Activated T-cell treated with anti-CD3 and anti-CD28 coated beads for 4 hours (primary cell): ENCODE measurements at places on chromosomes 5 and 9.

GRCh38 chr5:67746103-67746502 is 469.5 kb upstream of the PIK3R1 start:
- no peak for DNase-seq

- DNase-seq = no peak
Measured at GRCh38 chr5:125720348-125720685, 702.9 kb upstream of the GRAMD2B start.

DNA sequence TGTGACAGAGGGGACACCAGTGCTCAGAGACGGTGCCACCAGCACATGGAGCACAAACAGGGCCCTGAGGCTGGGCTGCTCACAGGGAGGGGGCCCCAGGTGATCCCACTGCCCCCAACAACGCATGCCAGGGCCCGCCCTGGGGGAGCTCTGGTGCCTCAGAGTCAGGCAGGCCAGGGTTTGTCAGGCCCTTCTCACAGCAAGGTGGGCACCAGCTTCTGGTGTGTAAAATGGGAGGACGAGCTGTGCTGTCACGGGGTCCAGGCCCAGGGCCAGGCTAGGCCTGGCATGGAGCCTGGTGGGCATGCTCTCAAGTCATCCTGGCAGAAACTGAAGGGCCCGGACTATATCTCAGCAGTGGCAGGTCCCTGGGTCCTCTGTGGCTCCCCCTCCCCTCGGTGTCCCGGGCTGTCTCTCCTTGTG is 34.5 kb downstream of the PRRT1B start:
- DNase-seq = no peak

DNA sequence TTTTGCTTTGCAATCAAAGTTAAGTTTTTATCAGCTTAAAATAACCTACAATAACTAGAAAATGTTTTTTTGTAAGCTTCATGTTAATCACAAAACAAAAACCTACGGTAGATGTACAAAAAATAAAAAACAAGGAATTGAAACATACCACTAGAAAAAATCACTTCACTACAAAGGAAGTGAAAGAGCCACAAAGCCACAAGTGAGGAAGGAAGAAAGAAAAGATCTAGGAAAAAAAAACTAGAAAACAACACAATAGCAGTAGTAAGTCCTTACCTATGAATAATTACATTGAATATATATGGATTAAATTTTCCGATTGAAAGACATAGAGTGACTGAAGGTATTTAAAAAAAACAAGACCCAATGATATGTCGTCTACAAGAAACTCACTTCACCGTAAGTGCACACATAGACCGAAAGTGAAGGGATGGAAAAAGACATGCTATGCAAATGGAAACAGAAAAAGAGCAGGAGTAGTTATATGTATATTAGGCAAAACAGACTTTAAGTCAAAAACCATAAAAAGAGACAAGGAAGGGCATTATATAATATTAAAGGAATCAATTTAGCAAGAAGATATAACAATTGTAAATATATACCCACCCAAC is 13.4 kb upstream of the ZDHHC21 start:
- no peak for DNase-seq

DNA sequence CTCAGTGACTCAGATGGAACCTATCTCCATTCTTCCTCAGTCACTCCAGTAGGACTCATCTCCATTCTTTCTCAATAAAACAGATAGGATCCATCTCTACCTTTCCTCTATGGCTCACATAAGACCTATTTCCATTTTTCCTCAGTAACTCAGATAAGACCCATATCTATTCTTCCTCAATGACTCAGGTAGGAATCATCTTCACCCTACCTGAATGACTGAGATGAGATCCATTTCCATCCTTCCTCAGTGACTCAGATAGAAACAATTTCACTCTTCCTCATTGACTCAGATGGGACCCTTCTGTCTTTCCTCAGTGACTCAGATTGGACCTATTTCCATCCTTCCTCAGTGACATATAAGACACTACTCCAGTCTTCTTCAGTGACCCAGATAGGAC is 165.1 kb downstream of the FBXO4 start:
- no peak for DNase-seq

- no peak for DNase-seq
Measured at GRCh38 chr5:150734579-150735384, 24.0 kb downstream of the DCTN4 start.

DNA sequence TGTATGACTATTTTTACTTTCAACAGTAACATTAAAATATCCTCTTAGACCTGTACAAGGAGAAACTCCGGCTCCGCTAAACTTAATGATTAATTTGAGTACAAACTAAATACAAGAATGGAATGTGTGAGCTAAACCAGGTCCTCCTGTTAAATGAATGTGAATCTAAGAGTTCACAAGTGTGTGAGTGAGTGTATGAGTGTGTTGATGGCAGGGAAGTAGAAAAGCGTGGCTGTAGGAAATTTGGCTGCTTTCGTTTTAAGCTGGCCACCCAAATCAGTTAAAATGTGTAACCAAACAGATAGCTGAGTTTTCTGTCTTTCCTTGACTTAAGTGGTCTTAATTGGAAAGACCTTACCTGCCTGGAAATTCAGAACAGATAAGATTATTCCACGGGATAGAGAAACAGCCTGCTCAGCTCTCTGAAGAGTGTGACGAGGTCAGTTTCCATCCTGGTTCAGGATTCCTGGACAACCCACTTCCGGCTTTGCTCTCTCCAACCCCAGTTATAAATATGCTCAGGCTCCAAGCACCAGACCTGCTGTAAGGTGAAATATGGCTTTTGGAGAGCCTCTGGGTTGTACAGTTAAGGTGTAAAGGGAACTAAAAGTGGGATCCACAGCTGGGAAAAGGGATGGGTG is 908.6 kb upstream of the EDIL3 start:
- DNase-seq = no peak

- DNase-seq = no peak
Measured at GRCh38 chr5:114430532-114430931, 68.7 kb downstream of the KCNN2 start.

GRCh38 chr5:149762958-149763630 is 33.0 kb downstream of the PPARGC1B start:
- DNase-seq = no peak

DNA sequence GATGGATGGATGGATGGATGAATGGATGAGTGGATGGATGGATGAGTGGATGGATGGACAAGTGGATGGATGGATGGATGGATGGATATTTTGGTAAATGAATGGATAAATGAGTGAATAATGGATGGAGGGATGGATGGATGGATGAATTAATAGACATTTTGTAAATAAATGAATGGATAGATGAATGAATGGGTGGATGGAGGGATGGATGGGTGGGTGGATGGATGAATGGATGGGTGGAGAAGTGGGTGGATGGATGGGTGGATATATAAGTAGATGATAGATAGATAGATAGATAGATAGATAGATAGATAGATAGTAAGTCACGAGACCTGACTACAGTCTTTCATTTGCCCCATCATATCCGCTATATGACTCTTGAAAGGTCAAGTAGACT is 82.7 kb upstream of the OLFM1 start:
- no peak for DNase-seq

DNA sequence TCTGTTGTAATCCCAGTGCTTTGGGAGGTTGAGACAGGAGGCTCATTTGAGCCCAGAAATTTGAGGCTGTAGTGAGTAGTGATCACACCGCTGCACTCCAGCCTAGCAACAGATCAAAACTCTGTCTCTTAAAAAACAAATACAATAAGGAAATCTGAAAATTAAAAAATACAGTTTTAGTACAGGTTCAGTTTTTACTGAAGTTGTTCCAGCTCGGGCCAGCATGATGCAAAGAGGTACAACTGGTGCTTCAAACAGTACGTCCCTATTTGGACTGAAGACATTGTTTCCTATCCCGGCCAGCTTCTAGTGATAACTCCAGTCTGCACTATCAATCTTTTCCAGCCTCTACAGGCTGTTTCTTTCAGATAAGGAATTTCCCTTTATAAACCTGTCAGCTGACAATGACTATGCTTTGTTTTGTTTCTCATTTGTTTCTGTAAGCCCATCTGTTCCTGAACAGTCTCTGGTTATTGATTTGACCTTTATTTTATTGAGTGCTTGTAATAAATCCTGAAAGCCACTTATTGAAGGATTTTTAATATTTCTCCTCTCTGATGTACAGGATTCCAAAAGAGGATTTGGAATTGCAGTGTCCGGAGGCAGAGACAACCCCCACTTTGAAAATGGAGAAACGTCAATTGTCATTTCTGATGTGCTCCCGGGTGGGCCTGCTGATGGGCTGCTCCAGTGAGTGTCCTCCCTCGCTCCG is 41.9 kb downstream of the TJP2 start:
- no peak for DNase-seq

- DNase-seq = no peak
Measured at GRCh38 chr5:105150323-105150722, 1587.7 kb upstream of the NUDT12 start.

- DNase-seq = no peak
Measured at GRCh38 chr9:95981761-95982390, 106.4 kb downstream of the ERCC6L2 start.

- no peak for DNase-seq
Measured at GRCh38 chr5:2143646-2144353, 261.1 kb upstream of the IRX4 start.

- DNase-seq = no peak
Measured at GRCh38 chr5:142794537-142794936, 24.4 kb downstream of the ARHGAP26 start.

- no peak for DNase-seq
Measured at GRCh38 chr5:32991421-32991815, 280.3 kb downstream of the NPR3 start.

- DNase-seq = no peak
Measured at GRCh38 chr5:141654298-141654697, 3.1 kb upstream of the FCHSD1 start.

DNA sequence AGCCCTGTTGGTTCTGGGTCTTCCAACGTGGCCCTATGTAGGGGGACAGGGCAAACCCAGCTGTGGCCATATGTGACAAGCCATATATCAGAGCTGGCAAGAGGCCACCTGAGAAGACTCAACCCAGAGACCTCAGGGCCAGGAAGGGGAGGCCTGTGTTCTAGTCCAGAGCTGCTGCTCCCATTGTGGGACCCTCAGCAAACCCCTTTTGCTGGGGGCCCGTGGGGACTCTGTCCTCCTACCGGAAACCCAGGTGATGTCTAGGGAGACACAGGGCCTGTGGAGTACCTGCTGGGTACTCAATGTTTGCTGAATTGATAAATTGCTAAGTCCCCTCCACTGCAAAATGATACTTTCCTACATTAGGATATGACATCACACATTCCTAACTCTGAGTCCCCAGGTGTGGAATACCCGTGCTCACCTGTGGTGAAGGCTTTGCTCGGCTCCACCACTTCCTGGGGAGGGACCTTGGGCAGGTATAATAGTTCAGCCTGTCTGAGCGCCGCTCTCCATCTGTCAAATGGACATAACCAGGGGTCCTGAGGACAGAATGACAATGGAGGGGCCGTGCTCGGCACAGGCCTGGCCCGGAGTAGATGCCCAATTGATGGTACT is 38.4 kb upstream of the ASS1 start:
- DNase-seq = no peak

- no peak for DNase-seq
Measured at GRCh38 chr9:95463148-95464060, 53.4 kb downstream of the PTCH1 start.

- DNase-seq = no peak
Measured at GRCh38 chr9:117718085-117718484, 13.9 kb downstream of the TLR4 start.

- no peak for DNase-seq
Measured at GRCh38 chr5:17113174-17113958, 104.1 kb upstream of the BASP1 start.

DNA sequence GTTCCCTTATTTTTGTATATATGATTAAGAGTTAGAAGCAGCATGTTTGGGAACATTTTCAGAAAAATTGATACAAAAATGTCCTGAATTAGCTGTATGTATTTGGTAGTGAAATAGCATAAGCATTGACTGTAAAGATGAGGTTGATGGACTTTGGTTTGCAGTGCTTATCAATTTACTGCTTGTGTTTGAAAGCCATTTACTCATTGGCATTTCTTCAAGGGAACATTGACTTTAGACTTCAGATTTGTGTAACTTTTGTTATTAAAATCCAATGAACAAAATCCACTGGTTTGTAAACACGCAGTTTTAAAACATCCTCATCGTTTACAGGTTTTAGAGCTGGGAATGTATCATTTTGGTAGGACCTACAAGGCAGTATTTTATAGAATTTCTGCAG is 61.3 kb downstream of the KDM4C start:
- DNase-seq = no peak

DNA sequence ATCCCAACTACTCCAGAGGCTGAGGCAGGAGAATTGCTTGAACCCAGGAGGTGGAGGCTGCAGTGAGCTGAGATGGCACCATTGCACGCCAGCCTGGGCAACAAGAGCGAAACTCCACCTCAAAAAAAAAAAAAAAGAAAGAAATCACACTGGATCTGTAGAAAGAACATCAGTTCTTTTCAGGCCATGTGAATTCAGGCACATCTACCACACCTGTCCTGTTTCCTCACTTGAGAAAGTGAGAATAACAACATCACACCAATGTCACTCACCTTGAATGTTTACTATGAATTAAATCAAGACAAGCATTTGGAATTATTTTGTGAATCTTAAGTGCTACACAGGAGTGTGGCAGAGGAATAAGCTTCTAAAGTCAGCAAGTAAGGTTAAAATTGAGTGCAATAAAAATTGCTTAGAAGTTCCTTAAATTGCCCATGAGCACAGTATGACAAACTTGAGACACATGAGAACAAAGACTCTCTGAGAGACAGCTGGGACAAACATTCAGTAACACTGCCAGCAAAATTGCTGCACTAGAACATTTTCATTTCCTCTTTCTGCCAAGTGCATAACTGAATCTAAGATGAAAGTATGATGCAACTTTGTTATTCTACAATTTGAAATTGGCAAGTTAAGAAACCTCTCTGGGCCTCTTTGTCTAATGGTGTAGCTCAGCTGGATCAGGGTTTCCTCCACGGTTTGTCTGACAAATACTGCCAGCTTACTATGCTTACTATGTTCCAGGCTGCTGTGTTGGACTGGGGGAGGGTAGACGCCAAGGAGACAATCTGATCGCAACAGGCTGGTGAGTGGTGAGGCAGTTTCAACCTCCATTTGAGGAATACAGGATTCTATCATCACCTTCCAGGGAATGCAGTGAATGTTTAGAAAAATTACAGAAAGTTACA is 1.9 kb upstream of the RIC1 start:
- DNase-seq = no peak

- no peak for DNase-seq
Measured at GRCh38 chr5:2674456-2674855, 77.0 kb downstream of the IRX2 start.

DNA sequence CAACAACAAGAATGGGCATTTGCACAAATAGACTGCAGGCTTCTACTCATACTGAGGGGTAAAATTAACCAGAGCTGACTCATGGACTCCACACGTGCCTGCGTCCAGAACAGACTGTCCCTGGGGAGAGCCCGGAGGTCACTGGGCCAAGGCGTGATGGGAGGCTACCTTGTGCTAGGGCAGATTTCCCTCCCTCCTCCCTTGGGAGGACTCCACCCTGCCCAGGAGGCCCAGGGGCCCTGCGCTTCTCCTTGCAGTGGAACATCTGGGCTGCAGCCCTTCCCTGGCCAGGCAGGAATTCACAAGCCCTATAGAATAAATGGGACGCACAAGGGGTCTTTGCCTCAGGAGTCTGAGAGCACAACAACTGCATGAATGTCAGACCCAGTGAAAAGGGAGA is 35.6 kb downstream of the IRX2 start:
- DNase-seq = no peak
